Stimulated activated CD4-positive, alpha-beta T cell treated with anti-CD3 and anti-CD28 coated beads, Interleukin-4, amount 100 ng/mL, for 4 hours (primary cell): ENCODE measurements at places on chromosomes 2 and 18.

- no peak for DNase-seq
Measured at GRCh38 chr2:138559641-138560040, 58.1 kb downstream of the SPOPL start.

- no peak for DNase-seq
Measured at GRCh38 chr2:171244466-171244969, 83.8 kb upstream of the TLK1 start.

DNA sequence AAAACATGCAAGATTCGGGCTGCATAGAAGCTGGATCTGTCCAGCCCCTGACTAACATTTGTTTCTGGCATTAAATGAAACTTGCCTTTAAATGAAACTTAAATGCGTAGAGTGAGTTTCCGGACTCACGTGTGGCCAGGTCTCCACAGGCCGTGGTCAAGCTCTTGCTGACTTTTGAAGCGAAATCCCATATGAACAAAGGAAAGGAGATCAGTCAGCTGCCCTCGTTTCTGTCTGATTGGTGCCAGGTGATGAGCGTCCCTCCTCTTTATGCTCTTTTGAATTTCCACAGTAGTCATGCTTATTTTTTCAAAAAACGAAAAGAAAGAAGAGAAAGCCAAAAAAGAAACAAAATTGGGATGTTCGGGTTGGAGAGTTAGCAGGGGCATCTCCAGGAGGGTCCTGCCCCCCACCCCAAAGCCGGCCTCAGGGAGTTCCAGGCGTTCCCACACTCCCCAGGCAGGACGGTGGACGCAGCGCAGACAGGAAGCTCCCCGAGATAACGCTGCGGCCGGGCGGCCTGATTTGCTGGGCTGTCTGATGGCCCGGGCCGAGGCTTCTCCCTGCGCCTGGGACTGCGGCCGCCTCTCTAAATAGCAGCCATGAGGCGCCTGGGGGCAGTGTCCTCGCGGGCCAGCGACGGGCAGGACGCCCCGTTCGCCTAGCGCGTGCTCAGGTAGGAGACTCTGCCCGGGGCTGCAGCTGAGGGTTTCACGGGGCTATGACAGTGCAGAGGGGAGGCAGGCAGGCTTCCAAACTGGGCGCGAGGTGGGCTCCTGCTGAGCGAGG is at the start of gene COLEC11:
Gene COLEC11, plus strand, starts transcription at position 620 of the 789 bp plus-strand sequence. CDS start 9,229 bp downstream, outside the sequence.
- DNase-seq, result no peak

DNA sequence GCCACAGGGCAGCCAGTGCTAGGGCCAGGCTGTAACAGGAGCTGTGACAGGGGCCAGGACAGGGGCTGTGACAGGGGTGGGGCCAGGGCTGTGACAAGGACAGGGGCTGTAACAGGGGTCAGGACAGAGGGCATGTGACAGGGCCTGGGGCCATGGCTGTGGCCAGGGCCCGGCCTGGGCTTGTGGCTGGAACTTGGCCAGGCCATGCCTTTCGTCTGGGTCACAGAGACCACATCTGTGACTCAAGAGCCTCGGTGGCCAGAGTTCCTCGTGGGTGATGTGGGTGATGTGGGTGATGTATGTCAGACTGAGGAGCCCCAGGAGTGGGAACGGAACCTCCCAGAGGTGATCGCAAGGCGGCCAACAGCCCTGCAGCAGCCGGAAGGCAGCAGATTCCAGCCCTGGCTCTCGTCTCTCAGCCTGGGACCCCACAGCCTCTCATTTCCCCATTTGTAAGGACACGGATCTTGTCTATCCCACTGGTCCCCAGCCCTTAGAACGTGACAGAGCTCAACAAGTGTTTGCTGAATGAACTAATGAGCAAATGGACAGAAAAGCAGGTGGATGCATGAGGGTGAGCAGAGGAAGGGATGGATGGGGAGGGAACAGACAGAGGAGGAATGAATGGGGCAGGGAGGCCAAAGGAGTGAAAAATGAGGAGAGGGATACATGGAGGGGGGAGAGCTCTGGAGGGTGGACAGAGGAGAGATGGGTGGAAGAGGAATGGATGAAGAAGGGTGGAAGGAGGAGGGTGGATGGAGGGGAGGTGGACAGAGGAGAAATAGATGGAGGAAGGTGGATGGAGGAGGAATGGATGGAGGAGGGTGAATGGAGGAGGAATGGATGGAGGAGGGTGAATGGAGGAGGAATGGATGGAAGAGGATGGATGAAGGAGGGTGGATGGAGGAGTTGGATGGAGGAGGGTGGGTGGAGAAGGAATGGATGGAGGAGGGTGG is 17.3 kb downstream of the ESPNL start:
- DNase-seq, result no peak

DNA sequence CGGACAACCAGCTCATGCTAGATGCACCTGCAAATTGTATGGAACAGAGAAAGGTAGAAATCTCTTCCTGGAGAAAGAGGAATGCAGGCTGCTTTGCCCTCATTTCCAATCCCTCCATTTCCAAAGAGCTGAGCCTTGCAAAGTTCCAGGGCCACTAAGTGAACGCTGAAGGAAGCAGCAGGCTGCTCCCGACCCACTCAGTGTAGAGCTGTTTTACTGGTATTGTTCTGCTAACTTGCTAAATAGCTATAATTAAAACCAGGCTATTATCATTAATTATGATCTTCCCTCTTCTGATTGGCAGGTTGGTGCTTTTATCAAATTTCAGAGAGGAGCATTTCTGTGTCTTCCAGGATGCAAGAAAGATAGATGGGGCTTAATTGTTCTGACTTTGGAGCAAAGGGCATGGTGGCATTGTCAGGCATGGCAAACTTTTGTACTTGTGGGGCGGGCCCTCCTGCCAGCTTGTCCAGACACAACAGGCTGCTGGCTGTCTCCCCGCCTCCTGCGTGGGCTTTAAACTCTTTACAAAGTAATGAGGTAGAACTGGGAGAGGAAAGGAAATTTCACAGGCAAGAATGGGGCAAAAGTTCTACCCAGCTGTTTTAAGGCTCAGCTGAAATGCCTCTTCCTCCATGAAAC is 40.2 kb downstream of the ALK start:
- DNase-seq, result no peak

GRCh38 chr2:37775908-37776250 is 104.4 kb upstream of the CDC42EP3 start:
- DNase-seq, result no peak

GRCh38 chr18:34358923-34359322 is 134.2 kb upstream of the NOL4 start:
- no peak for DNase-seq

DNA sequence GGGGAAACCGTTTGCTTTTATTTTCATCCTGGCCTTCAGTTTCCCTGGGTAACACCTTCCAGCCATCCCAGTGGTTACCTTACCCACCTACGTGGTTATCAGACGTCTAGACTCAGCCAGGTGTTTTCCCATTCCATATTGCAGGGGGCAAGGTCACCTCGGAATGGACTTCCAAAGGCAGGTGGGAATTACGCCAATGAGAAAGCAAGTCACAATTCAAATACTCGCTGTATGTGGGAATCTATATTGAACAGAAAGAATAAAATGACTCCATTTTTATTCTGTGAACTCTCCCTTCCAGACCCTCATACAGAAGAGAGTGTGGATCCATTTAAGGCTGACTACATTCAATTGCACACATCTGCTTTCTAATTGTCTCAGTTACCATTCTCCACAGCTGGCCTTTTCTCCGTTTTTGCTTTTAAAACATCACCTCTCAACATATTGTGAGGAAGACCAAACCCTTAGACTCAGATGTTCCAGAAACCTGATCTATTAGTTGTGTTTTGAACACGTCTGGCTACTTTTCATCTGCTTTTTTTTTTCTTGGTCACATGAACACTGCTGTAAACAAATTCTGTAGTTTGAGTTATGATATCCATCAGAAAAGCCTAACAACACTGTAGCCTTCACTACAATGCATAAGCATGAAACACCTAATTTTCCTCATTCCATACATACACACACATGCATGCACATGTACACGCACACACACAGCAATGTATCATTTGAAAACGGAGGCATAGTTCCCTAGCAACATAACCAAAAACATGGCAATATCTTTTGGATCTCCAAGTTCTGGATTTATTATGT is 59.8 kb downstream of the BCL2 start:
- no peak for DNase-seq

DNA sequence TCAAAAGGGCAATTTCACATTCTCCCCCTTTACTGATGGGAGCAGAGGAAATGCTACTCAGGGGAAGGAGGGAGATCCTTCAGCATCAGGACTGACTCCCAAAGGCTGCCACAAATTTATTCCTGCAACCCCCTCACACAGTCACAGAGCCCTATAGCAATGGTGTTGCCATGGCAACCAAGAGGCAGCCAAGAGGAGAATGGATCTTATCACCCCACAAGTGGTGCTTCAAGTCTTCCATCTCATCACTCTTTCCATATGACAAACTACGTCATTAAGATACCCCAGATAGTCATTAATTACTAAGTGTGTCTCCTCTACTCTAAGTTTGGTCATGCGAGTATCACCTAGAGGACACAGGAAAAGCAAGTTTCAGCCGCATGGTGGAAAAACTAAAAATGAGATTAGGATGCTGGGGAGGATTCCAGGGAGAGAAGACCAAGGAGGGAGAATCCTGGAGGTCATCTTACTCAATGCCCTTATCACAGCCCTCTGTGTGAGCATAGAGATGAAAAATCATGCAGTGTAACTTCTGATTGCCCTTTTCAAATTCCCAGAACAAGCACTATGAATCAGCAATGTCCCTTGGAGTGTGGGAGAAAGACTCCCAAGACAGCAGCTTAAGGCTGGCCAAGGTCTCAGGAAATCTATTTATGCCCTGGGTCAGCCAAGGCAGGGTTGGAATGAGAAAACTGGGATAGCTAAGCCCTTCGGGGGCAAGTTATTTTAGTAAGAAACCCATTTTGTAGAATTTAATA is 885.7 kb upstream of the KLHL29 start:
- no peak for DNase-seq

GRCh38 chr2:196380575-196380974 is 209.2 kb upstream of the STK17B start:
- DNase-seq, result no peak

DNA sequence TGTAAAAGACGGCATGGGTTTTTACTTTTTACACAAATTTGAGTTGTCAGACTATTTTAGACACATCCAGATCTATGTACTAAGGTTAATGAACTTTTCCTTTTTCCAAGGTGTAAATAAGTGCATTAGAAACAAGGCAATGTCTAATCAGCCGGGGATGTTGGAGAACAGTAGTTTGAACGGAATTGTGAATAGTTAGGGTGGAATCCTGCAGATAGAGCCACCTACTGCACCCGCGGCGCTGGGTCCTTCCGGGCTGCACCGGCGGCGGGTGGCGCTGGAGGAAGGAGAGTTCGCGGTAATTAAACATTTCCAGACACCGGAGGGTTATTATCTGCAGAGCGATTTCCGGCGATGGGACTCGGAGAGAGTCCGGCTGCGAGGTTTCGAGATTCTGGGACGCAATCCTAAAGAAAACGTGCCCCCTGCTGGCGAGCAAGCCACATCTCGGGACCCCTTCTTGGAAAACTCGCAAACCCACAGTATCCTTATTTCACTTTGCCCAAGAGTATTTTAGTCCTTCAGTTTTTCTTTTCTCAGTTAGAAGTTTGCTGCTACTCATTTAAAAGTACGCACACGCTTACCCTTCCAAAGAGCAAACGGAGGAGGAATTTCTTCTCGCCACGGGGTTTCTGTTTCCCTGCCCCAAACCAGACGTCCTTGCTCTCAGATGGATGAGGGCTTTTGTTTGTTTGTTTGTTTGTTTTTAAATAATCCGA is 4.5 kb upstream of the OSR1 start:
- DNase-seq, result no peak
